Activated naive CD4-positive, alpha-beta T cell treated with anti-CD3 and anti-CD28 coated beads, Interleukin-2, amount 50 U/mL, for 16 hours (primary cell): ENCODE measurements at places on chromosomes 16 and 17.

DNA sequence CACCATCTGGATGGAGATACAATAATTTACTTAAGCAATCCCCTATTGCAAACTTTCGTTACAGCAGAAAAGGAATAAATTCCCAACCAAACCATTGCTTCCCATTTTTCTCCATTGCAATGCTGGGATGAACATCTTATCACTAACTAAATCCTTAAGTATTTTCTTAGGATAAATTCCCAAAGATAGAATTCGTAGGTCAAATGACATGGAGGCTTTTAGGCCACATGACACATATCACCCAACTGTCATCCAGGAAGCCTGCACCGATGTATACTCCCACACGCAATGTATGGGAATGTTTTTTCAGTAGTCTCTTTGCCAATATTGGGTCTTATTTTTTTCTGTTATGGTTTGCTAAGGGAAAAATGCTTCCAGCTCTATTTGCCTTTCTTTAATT, 1.6 kb upstream of the TLCD2 start:
- no peak for DNase-seq

- no peak for DNase-seq
These were observed 15.1 kb upstream of the TLCD3B start for GRCh38 chr16:30046178-30046577.

GRCh38 chr16:77457046-77457445, 22.2 kb upstream of the ADAMTS18 start:
- no peak for DNase-seq

DNA sequence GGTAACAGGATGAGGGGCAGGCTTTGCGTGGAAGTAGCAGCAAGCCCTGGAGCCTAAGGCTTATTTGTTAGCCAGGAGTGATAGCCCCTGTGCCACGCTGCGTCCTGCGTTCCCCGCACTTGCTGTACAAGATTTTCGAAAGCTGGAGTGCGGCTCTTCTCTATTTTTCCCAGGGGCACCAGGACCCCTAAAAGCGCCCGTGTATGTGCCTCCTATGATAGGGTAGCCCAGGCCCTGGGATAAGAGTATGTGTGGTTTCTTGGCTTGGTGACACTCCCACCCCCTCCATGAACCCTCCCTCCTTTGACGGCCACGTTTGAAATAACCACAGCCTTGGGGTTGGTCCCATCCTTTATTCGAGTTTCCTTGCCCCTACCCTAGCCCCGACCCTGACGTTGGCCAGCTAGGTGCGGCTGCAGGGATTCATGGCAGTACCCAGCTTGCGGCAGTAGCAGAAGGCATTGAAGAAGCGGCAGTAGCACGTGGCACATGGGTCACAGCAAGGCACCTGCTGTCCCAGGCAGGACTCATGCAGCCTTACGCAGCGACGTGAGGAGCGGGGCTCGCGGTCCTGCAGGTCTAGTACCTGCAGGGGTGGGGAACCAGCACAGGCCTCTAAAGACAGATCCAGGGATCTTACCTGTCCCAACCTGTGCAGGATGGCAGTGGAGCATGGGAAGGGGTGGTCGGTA, 968 bp downstream of the AGRP start:
- DNase-seq = no peak

DNA sequence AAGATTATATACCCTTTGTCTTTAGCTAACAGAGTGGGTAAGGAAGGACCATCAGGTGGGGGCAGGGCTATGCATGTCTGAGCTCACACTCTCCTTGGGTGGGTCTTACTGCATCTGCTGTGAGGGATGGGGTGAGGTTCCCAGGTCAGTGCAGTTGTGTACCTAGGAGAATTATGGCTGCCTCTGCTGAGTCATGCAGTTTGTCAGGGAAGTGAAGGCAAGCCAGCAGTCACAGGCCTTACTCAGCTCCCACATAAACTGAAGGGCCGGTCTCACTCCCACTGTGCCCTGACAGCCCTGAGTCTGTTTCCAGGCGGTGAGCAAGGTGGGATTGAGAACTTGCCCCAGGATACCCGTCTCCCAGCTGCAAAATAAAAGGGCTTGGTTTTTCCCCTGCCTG, 328.6 kb downstream of the MAP2K6 start:
- no peak for DNase-seq
